ENCODE measurements at places on chromosomes 16 and 17.

DNA sequence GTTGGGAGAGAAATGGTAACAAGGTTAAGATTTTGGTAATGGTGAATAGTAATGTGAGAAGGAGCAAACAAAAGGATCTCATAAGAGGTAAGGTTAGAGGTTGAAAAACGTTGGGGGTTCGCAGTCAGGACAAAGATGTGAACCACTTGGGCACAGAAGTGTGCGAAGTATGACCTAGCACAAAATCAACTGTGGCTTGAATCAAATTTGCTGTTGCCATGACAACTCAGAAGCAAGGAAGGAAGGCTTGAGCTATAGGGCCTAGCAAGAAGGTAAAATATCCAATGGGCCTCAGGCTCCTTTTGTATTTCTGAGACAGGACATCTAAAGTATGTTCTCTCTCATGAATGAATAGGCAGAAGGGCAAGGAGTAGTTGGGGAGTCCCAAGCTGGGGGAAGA lies 24.5 kb upstream of the TEKT1 start:
- no peak for DNase-seq

DNA sequence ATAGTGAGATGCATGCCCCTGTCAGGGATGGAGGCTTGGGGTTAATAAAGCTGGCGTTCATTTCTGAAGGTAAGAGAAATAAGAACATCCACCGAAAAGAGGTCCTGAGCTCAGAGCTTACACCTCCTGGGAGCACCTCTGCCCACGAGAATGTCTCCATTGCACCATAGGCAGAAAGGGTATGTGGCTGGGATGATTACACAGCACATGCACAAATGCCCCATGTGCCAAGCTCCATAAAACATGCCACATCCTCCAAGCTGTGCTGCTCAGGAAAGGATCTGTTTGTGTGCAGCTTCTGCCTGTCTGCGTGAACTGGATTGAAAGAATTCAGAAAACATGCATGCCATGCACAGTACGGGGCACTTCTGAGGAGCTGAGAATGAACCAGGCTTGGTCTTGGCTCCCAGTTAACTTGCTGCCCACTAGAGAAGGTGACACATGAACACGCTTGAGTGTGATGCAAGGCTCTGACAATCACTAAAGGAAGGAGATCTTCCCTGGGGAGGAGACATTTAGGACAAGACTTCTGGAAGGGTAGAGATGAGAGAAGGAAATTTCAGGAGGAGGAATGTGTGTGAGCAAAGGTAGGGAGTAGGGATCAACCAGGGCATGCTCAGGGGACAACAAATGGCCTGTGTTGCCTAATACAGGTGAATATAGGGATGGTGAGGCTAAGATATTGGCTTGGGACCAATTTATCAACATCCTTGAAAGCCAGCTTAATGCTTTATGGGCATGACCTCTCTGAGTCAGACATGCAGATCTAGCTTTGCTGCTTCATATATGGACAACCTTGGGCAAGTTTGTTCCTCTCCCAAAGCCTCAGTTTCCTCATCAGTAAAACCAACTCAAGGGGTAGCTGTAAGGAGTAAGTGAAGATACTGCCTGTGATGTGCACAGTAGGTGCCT lies 32.0 kb upstream of the SMPD3 start:
- no peak for DNase-seq

- no peak for DNase-seq
These were observed 422.1 kb upstream of the SALL1 start for GRCh38 chr16:51573191-51573590.

DNA sequence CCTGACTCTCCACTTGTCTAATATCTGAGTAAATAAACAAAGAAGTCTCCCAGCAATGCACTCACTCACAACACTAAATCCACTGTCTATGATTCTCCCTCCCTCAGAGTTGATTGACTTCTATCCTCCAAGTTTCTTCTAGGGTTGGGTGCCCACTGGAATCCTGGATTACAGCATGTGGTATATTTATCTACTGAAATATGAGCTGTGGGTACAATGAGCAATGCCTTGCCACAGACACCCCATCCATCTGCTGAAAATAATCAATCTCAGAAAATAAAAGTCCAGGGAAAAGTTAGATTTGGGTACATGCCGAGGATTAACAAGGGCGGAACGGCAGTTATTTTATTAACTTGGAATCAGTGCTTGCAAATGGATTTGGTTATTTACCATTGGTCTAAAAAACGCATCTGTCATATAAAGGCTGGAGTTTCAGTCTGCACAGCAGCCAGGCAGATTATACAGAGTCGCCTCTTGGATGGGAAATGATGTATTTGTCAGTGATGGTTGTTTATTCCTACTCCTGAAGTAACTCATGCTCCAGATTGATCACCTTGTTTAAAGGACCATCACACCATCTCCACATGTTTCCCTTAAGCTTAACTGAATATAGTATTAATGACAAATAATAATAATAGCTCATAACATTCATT lies 193.9 kb upstream of the SOX9 start:
- no peak for DNase-seq

- no peak for DNase-seq
These were observed 5.1 kb upstream of the NUFIP2 start for GRCh38 chr17:29299031-29299430.

DNA sequence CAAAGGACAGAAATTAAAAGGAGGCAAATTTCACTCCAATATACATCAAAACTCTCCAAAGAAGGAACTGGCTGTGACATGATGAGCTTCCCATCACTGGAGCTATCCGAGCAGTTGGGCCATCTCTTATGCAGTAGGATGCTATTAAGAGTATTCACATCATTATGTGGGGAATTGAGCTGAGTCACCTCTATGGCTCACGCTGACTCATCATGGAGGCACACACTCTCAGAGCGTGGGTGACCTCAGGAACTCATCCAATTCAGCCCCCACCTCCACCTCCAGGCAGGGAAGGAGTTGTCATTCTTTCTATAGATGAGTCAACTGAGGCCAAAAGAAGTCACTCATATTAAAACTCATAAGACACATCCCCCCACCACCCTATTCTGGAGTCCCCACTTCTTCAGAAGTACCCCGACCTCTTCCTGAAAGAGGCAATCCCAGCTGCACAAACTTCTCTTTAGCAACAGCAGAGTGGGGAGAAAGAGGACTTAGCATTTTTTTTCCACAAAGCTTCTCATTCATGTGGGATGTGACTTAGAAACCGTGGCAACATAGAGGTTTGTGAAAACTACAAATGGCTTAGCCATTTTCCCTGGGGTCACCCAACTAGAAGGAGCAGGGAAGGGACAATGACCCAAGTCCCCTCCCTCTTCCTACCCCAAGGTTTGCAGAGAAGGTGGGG lies 32.5 kb downstream of the ABCC12 start:
- DNase-seq: no peak

- no peak for DNase-seq
These were observed 57.5 kb upstream of the MARCHF10 start for GRCh38 chr17:62865586-62865985.

GRCh38 chr17:40531051-40531991 lies 29.9 kb upstream of the TNS4 start:
- peak; percentile 34 for DNase-seq

DNA sequence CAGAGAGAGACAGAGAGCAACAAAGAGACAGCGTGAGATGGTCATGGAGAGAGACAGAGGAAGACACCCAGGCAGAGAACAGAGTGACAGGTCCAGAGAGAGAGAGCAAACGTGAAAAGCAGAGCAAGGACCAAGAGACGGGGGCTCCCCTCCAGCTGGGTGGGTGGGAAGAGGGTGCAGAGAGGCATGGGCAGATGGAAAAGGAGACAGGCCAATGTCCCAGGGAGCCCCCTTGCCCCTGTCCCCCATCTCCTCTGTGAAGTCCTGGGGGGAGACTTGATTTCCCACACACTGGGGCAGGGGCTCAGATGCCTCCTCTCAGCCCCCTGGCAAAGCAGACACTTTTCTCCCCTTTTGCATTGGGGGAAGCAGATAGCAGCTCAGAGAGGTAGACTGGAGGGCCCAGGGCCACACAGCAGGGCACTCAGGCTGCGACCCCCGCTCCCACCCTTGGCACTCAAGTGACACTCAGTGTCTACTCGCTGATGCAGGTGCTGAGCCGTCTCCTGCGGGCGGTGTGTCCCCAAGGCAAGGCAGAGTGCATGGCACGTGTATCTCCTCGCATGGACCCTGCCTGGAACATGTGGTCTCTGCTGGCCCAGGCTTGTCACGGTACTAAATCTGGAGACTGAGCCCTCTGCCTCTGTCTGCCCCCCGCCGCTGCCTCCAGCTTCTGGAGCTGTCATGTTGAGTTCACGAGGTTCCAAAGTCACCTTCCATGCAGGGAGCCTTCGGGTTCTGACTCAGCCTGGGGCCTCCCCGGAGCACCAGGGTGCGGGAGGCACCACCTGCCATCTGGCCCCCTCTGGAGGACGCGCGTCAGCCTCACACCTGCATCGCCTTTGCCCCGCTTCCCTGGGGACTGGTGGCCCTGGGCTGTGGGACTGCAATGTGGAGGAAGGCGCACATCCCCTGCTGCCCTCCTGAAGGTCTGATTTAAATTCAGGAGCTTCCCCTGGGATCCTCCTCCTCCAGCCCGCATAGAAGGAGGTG lies 215.9 kb upstream of the GSE1 start:
- DNase-seq: no peak

Data from MM.1S (cell line).